Anterior cingulate cortex (tissue), 58 donors: ENCODE measurements at places on chromosomes 5 and 9.

GRCh38 chr5:138212828-138213160 lies 329 bp downstream of the CDC23 start:
- DNase-seq: no peak

DNA sequence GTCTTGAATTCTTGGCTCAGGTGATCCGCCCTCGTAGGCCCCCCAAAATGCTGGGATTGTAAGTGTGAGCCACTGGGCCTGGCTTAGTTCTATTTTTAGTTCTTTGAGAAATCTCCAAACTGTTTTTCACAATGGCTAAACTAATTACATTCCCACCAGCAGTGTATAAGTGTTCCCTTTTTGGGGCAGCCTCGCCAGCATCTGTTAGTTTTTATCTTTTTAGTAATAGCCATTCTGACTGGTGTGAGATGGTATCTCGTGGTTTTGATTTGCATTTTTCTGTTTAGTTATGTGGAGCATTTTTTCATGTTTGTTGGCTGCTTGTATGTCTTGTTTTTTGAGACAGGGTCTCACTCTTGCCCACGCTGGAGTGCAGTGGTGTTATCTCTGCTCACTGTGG lies 28.2 kb downstream of the CNOT6 start:
- DNase-seq: no peak

DNA sequence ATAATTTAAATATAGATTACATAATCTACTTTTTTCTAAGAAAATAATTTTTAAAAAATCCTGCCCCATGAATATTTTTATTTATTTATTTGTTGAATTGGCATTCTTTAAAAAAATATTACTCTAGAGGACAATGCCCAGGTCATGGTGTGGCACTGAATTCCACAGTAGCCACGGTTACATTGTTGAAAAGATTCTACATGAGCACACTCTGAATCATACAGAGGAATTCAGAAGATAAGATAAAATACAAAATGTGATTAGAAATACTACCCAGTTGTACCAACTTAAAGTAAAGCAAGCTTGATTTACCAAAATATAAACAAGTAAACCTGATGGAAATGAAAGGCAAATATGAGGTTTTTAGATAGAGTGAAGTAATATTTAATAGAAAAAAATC lies 183.7 kb downstream of the HCN1 start:
- no peak for DNase-seq

DNA sequence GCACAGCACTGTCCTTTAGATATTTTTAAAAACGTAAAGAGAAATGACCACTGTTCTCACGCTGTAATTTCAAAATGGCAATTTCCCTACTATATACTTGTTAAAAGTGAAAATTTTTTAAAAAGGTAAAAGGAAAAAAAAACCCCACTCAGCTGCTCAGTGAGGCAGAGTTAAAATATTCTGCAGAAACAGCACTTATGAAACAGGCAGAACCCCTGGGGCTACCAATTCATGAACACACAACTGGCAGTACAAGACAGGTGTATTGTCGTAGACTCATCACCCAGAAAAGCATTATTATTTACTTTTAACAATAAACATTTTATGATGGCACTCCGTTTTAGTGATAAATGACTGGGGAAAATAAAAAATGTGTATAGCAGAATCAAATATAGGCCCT lies 1.5 kb upstream of the RASGRF2 start:
- no peak for DNase-seq

DNA sequence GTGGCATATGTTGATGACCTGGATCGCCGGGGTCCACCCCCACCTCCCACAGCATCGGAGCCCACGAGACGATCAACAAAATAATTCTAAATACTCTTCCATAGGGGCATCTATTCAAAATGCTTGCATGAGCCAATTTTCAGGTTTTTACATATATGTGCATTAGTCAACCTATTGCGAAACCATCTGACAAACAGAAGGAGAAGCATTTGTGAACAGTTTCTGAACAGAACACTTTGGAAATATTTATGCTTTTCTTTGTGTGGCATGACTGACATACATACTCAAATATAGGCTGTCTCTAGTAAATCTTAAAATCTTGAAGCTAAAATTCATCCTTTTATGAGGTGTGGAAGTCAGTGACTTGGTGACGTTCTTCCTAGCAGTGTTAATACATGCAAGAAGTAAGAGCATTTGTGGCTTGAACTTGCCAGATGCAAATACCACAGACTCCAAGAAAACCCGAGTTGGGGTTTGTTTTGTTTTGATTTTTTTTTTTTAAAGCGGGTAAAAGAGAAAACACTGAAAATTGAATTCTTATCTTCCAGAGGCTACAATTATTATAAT lies 5.3 kb downstream of the GPR151 start:
- DNase-seq: no peak

- DNase-seq: peak; percentile 69
These were observed 11.4 kb upstream of the PTGDS start for GRCh38 chr9:136965771-136966484.

- DNase-seq: no peak
These were observed 2.7 kb downstream of the CCL27 start for GRCh38 chr9:34659592-34660253.

GRCh38 chr5:62354028-62354874 lies 48.2 kb downstream of the KIF2A start:
- no peak for DNase-seq

DNA sequence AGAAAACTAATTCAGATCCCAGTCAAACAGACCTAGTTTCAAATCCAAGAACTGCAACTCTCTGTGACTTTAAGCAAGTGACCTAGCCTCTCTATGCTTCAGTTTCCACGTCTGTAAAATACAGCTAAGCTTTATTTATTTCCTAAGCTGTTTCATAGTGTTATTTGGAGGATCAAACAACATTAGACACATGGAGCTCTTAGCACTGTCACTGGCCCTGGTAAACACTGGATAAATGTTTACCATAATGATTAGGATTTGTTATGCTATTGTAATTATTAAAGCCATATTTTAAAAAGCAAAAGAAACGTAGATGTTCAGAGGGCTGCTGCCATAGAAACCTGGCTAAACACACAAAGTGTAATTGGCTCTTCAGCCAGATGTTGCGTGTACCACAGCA lies 26.6 kb upstream of the C5orf58 start:
- DNase-seq: no peak

DNA sequence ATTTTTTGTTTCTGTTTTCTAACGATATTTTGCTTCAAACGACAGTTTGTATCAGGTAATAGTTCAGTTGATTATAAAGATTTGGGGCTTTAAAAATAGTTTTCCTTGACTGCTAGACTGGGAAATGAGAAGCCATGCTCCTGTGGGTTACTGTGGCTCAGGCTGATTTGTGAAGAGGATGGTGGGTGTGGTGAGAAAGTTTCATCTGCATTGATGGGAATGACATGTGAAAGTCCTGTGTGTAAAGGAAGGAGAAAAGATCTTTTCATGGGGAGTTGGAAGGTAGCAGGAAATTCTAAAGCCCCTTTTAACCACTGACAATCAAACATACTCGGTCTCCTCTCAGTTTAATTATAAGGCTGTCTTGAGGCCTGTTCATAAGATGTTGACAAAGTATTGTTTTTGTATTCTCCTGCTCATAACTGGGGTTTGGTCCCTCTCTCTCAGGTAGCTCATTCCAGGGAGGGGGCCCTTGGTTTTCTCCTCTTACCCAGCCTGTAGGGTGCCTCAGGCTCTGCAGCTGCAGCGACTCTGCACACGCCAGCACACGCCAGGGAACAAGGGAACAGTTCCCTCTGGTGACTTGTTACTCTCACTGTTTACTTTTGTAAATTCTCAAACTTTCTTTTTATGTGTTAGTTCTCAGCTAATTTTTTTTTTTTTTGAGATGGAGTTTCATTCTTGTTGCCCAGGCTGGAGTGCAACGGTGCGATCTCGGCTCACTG lies 91.6 kb downstream of the CARTPT start:
- DNase-seq: no peak

GRCh38 chr5:114447084-114447773 lies 85.4 kb downstream of the KCNN2 start:
- DNase-seq: no peak

DNA sequence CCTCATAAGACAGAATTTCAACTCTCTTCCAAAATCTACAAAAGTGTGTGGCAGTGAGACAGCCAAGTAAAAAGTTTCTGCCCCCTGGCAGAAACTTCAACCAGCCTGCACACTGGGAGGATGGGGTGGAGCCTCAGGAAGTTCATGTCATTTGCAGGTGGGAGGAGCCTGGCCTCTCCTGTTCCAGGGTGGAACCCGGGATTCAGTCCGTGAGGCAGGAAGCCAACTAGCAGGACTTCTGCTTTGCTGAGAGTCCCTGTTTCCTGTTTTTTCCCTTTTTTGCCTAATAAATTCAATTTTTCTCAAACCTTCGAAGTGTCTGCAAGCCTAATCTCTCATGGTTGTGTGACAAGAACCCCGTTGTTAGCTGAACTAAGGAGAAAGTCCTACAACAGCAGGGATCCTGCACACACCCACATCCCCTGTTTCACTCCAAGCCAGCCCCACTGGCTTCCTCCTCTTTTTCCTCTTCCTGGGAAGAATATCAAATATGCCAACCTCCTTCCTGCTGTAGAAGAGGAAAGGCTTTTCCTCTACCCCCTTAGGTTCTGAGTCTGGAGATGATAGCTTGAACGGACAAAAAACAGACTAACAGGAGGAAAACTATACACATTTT lies 69.3 kb downstream of the ALDH7A1 start:
- DNase-seq: no peak

- no peak for DNase-seq
These were observed 117.8 kb downstream of the ZNF354C start for GRCh38 chr5:179177711-179178575.
